Natural killer cell (primary cell): ENCODE measurements at places on chromosomes 4 and X. TPM values are rescaled to one million over a fixed set of nuclear protein-coding genes. Genes with fewer than 3 reads are reported as not detected.

The CXXC4 gene
- 0.82 TPM for total RNA-seq

The LRCH2 gene
- not detected for total RNA-seq

The RASL11B gene
- not detected for total RNA-seq

The OPN1LW gene
- total RNA-seq: not detected

The ADGRG4 gene
- total RNA-seq: not detected

The EDNRA gene
- not detected for total RNA-seq

The DCHS2 gene
- not detected for total RNA-seq

- H3K27ac ChIP-seq: no peak overlapping the region
- H3K4me1 ChIP-seq: no peaks in the 10 kb centered on the region
- DNase-seq: no peak
- no peaks in the 10 kb centered on the region for H3K27me3 ChIP-seq
- H3K36me3 ChIP-seq: no peaks in the 10 kb centered on the region
Observed at GRCh38 chrX:152900937-152901445, 3.1 kb downstream of the ZNF185 start.

GRCh38 chr4:18568600-18568999, 547.0 kb upstream of the LCORL start:
- H3K27me3 ChIP-seq: no peaks in the 10 kb centered on the region
- no peak overlapping the region for H3K4me3 ChIP-seq
- H3K27ac ChIP-seq: no peak overlapping the region

- H3K27ac ChIP-seq: no peak overlapping the region
- H3K36me3 ChIP-seq: no peaks in the 10 kb centered on the region
- no peak for DNase-seq
- H3K4me3 ChIP-seq: no peak overlapping the region
- no peaks in the 10 kb centered on the region for H3K4me1 ChIP-seq
- no peaks in the 10 kb centered on the region for H3K27me3 ChIP-seq
Observed at GRCh38 chr4:150037251-150037856, 40.9 kb upstream of the DCLK2 start.

DNA sequence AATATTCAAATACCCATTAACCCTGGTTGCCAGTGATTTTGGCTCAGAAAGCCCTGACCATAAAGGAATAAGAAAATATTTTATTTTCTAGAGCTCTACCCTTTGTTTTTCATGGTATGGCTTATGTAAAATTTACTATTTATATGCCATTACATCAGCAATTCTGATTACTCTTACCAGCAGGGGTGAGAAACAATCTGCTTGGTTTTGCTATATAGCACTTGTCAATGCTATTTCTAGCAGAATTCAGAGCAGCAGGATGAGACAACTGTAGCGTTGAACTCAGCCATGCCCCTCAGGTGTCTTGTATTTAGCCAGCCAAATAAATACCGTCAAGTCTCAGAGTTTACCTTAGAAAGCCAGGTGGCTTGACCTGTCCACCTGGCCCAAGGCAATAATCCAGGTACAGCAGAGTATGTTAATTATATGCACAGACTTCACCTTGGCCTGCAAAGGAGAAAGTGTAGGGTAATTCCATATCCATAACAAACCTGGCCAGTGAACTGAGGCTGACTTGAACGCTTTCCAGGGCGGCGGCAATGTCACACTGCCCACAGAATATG, 1303.5 kb downstream of the RAPGEF2 start:
- no peaks in the 10 kb centered on the region for H3K36me3 ChIP-seq
- H3K27me3 ChIP-seq: no peaks in the 10 kb centered on the region
- H3K4me1 ChIP-seq: no peaks in the 10 kb centered on the region
- H3K27ac ChIP-seq: no peak overlapping the region
- no peak for DNase-seq

- H3K4me1 ChIP-seq: no peaks in the 10 kb centered on the region
- no peaks in the 10 kb centered on the region for H3K27me3 ChIP-seq
Observed at GRCh38 chr4:71980976-71981375, 50.8 kb upstream of the NPFFR2 start.

DNA sequence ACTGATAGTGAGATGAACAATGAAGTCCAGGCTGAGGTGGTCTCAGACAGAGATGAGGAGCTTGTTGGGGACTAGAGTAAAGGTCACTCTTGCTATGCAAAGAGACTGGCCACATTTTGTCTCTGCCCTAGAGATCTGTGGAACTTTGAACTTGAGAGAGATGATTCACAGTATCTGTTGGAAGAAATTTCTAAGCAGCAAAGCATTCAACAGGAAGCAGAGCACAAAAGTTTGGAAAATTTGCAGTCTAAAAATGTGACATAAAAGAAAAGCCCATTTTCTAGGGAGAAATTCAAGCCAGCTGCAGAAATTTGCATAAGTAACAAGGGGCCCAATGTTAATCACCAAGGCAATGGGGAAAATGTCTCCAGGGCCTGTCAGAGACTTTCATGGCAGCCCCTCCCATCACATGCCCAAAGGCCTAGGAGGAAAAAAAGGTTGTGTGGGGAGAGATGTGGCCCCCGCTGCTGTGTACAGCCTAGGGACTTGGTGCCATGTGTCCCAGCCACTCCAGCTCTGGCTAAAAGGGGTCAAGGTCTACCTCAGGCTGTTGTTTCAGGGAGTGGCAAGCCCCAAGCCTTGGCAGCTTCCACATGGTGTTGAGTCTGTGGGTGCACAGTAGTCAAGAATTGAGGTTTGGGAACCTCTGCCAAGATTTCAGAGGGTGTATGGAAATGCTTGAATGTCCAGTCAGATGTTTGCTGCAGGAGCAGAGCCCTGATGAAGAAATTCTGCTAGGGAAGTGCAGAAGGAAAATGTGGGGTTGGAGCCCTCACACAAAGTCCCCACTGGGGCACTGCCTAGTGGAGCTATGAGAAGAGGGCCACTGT, 262.8 kb downstream of the DKK2 start:
- no peaks in the 10 kb centered on the region for H3K4me1 ChIP-seq
- no peak for DNase-seq
- no peaks in the 10 kb centered on the region for H3K27me3 ChIP-seq

- no peak overlapping the region for H3K27ac ChIP-seq
- no peak overlapping the region for H3K4me3 ChIP-seq
- no peaks in the 10 kb centered on the region for H3K27me3 ChIP-seq
- peaks cover 5% of the 10 kb centered on the region for H3K4me1 ChIP-seq
- no peak for DNase-seq
Observed at GRCh38 chr4:109973529-109973905, 60.8 kb downstream of the EGF start.

DNA sequence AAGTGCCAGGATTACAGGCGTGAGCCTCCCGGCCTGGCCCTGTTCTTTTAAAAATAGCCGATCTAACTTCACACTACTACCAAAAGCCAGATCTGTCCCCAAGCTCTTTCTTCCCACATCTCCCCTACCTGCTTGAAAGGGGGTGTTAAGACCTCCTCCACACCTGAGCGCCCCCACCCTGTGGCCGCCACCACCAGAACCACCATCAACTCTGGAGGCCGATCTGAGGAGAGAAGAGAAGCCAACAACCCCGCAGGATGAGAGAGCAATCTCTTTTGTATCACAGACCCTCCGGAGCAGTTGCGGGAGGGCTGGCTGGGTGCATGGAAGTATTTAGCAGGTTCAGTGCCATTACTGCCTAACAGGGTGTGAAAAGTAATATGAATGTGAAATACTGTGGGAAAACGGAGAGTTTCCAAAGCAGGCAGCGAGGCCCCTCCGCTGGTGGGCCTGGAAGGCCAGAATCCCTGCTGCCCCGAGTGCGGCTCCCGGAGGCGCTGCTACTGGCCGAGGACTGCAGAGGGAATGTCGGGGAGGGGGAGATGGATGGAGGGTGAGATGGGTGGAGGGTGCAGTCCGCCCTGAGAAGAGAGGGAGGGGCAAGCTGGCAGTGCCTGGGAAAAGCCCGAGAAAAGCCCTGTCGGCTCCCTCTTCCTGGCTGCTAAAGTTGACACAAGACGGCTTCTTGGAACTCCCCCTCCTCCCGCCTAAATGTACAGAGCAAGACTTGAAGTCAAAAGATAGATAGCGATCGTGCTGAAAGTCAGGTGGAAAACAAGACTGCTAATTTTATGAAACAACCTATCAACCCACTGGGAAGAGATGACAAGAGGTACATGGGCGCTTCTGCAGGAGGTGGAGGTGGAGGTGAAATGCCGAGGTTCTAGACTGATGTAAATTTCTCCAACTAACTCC, 22.3 kb downstream of the HAND2 start:
- H3K4me1 ChIP-seq: peaks cover 38% of the 10 kb centered on the region
- H3K27ac ChIP-seq: no peak overlapping the region
- peaks cover 74% of the 10 kb centered on the region for H3K27me3 ChIP-seq
- DNase-seq: no peak

- no peak for DNase-seq
- no peak overlapping the region for H3K27ac ChIP-seq
- H3K4me1 ChIP-seq: no peaks in the 10 kb centered on the region
- no peaks in the 10 kb centered on the region for H3K36me3 ChIP-seq
- H3K27me3 ChIP-seq: no peaks in the 10 kb centered on the region
Observed at GRCh38 chr4:103719105-103719829, 518 bp downstream of the TACR3 start.

GRCh38 chr4:110644008-110644407, 21.1 kb upstream of the PITX2 start:
- no peak overlapping the region for H3K4me3 ChIP-seq
- DNase-seq: no peak
- peaks cover 23% of the 10 kb centered on the region for H3K27me3 ChIP-seq
- no peaks in the 10 kb centered on the region for H3K36me3 ChIP-seq
- H3K4me1 ChIP-seq: no peaks in the 10 kb centered on the region

GRCh38 chr4:41098093-41099048, 116.0 kb downstream of the APBB2 start:
- no peak overlapping the region for H3K27ac ChIP-seq
- H3K27me3 ChIP-seq: no peaks in the 10 kb centered on the region
- no peaks in the 10 kb centered on the region for H3K36me3 ChIP-seq
- H3K4me1 ChIP-seq: no peaks in the 10 kb centered on the region
- no peak overlapping the region for H3K4me3 ChIP-seq

- no peak overlapping the region for H3K27ac ChIP-seq
- peaks cover 2% of the 10 kb centered on the region for H3K27me3 ChIP-seq
- no peak overlapping the region for H3K4me3 ChIP-seq
- H3K4me1 ChIP-seq: no peaks in the 10 kb centered on the region
Observed at GRCh38 chr4:173556398-173557131, 26.5 kb upstream of the HAND2 start.

GRCh38 chr4:79653871-79654270, 245.8 kb upstream of the GK2 start:
- H3K36me3 ChIP-seq: no peaks in the 10 kb centered on the region
- H3K27ac ChIP-seq: no peak overlapping the region
- H3K4me3 ChIP-seq: no peak overlapping the region
- DNase-seq: no peak
- no peaks in the 10 kb centered on the region for H3K27me3 ChIP-seq
- no peaks in the 10 kb centered on the region for H3K4me1 ChIP-seq

DNA sequence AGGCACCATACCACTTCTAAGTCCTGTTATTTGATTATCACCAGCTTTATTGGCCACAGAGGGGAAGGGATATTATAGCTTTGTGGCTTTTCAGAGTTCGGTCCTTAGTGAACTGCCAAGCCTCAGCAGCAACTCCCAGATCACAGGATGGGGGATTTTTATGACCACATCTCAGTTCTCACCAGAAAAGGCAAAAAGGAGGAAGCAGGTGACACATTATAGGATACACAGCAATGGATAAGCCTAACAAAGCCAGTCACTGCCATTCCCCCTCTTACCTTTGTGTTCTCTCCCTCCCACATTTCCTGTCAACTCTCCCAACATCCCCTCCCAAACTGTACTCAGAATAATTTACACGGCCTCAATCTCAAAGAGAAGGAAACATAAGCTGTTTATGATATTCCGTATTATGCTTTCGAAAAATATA, 142.8 kb downstream of the MGST2 start:
- peaks cover 26% of the 10 kb centered on the region for H3K4me1 ChIP-seq
- no peaks in the 10 kb centered on the region for H3K27me3 ChIP-seq
- H3K36me3 ChIP-seq: no peaks in the 10 kb centered on the region
- no peak for DNase-seq
- H3K27ac ChIP-seq: no peak overlapping the region

DNA sequence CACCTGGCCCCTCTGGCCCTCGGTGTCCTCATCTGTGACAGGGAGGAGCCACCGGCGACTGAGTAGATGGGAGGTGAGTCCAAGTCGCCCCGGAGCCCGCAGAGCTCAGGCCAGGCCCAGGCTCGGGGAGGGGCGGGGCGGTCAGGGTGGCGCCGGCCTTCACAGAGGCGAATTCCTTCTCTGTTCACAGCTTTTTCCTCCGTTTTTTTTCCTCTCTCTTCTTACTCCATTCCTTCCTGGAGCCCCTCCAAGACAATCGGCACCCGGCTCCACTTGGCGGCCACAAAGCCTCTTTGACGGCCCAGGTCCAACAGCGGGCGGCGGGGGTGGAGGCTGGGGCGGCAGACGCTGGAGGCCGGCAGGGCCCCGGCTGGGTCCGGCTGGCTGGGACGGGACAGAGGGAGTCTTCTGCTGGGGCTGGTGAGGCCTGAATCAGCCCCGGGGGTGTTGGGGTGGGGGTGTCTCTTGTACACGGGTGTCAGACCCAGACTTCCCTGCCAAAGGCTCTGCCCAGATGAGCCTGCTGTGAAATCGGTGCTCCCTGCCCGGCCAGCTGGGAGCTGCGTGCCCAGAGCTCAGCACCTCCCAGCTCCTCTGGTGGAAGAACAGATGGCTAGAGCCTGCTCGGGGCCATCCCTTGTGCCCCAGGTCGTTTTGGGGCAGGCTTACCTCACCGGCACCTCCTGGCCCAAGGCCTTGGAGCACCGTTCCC, 22.6 kb downstream of the FGFRL1 start:
- DNase-seq: no peak
- H3K4me1 ChIP-seq: no peaks in the 10 kb centered on the region
- H3K36me3 ChIP-seq: no peaks in the 10 kb centered on the region
- no peak overlapping the region for H3K4me3 ChIP-seq

DNA sequence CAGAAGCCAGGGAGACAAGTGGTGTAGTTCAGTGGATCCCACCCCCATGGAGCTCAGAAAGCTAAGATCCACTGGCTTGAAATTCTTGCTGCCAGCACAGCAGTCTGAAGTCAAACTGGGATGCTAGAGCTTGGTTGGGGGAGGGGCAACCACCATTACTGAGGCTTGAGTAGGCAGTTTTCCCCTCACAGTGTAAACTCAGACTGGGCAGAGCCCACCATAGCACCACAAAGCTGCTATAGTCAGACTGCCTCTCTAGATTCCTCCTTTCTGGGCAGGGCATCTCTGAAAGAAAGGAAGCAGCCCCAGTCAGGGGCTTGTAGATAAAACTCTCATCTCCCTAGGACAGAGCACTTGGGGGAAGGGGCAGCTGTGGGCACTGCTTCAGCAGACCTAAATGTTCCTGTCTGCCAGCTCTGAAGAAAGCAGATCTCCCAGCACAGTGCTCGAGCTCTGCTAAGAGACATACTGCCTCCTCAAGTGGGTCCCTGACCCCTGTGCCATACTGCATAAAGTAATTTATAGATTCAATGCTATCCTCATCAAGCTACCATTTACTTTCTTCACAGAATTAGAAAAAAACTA, 163.2 kb downstream of the HHIP start:
- no peaks in the 10 kb centered on the region for H3K36me3 ChIP-seq
- H3K27me3 ChIP-seq: no peaks in the 10 kb centered on the region
- no peak overlapping the region for H3K27ac ChIP-seq
- no peak overlapping the region for H3K4me3 ChIP-seq
